ENCODE measurements at places on chromosomes 6 and 20. TPM values are rescaled to one million over a fixed set of nuclear protein-coding genes. Genes with fewer than 3 reads are reported as not detected.

Gene WFDC2
- not detected for total RNA-seq

Gene KCNS1
- total RNA-seq = not detected

Gene SAPCD1
- 4.1 TPM for total RNA-seq

Gene NEDD9
- total RNA-seq = 36.0 TPM

Gene TAAR8
- total RNA-seq = not detected

Gene WDR27
- 12.9 TPM for total RNA-seq

Gene ABHD16B
- not detected for total RNA-seq

Gene ENPP1
- total RNA-seq = 1.0 TPM

Gene PTCHD4
- total RNA-seq = not detected

Gene PHF20
- total RNA-seq = 31.0 TPM

Gene KIF25
- not detected for total RNA-seq

Gene STX11
- total RNA-seq = 2.2 TPM

Gene RHAG
- 0.07 TPM for total RNA-seq

Gene CLVS2
- total RNA-seq = 0.07 TPM

Gene CDKN1A
- total RNA-seq = 203 TPM

Gene HNF4A
- total RNA-seq = 11.5 TPM

Gene CDSN
- total RNA-seq = not detected

Gene ETV7
- 0.10 TPM for total RNA-seq

Gene TSPO2
- 0.10 TPM for total RNA-seq

Gene COL20A1
- total RNA-seq = 1.3 TPM

Gene GJE1
- total RNA-seq = not detected

Gene REM1
- total RNA-seq = 0.10 TPM

Gene SERPINB1
- total RNA-seq = 50.6 TPM

Gene ENPP5
- total RNA-seq = not detected

Gene ZC3H12D
- total RNA-seq = 0.20 TPM

Gene TTLL9
- total RNA-seq = 0.06 TPM

Gene AGPAT4
- total RNA-seq = 4.5 TPM

Gene HRH3
- not detected for total RNA-seq

Gene STX16
- total RNA-seq = 40.4 TPM

Gene HLA-DPA1
- not detected for total RNA-seq

Gene CYP24A1
- total RNA-seq = 292 TPM

Gene CALHM4
- total RNA-seq = not detected

Gene FOXS1
- total RNA-seq = 0.94 TPM

Gene MAS1
- not detected for total RNA-seq

Gene SIRPG
- total RNA-seq = not detected

Gene PAQR8
- 1.1 TPM for total RNA-seq

Gene LPIN3
- total RNA-seq = 8.7 TPM

Gene ANKRD6
- total RNA-seq = 2.1 TPM

Gene OPRM1
- total RNA-seq = not detected

Gene OLIG3
- total RNA-seq = not detected

Gene SLC17A1
- not detected for total RNA-seq

Gene DEFB126
- not detected for total RNA-seq

Gene SRXN1
- total RNA-seq = 327 TPM

Gene GNAS-AS1
- total RNA-seq = not detected

Gene CST7
- total RNA-seq = not detected

Gene MYLK2
- 0.61 TPM for total RNA-seq

Gene PTK6
- total RNA-seq = 2.4 TPM

Gene SYNJ2
- total RNA-seq = 66.1 TPM

Gene CLIC5
- total RNA-seq = not detected

Gene CST5
- total RNA-seq = not detected

Gene AVP
- total RNA-seq = not detected

Gene KIF13A
- total RNA-seq = 20.1 TPM
